ENCODE measurements at places on chromosomes 3 and 15. TPM values are rescaled to one million over a fixed set of nuclear protein-coding genes. Genes with fewer than 3 reads are reported as not detected.

Gene TRIM42
- not detected for total RNA-seq

Gene RETNLB
- total RNA-seq: not detected

GRCh38 chr3:147387885-147388699 lies 18.3 kb downstream of the ZIC4 start:
- DNase-seq: no peak
- H3K36me3 ChIP-seq: no peaks in the 10 kb centered on the region
- H3K27ac ChIP-seq: no peak overlapping the region
- H3K4me3 ChIP-seq: no peak overlapping the region
- peaks cover 8% of the 10 kb centered on the region for H3K27me3 ChIP-seq

DNA sequence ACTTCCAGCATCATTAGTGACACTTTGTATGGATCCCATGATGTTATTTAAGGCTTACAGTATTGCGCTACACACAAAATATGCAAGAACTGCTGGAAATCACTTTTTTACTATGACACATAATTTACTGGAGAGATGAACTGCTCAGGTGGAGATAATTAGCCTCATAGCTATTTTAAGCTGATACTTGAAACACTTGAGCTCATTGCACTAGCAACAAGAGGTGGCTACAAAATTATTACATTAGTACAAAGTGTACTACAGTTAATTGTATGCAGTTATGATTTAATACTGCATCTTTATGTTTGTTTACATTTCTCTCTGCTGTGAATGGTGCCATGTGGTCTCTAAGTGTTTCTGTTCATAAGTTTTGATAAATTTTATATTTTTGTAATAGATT lies 6.5 kb upstream of the LZTFL1 start:
- peaks cover 6% of the 10 kb centered on the region for H3K4me1 ChIP-seq
- no peaks in the 10 kb centered on the region for H3K36me3 ChIP-seq
- H3K4me3 ChIP-seq: no peak overlapping the region
- DNase-seq: no peak
- H3K27ac ChIP-seq: no peak overlapping the region
- no peaks in the 10 kb centered on the region for H3K27me3 ChIP-seq

DNA sequence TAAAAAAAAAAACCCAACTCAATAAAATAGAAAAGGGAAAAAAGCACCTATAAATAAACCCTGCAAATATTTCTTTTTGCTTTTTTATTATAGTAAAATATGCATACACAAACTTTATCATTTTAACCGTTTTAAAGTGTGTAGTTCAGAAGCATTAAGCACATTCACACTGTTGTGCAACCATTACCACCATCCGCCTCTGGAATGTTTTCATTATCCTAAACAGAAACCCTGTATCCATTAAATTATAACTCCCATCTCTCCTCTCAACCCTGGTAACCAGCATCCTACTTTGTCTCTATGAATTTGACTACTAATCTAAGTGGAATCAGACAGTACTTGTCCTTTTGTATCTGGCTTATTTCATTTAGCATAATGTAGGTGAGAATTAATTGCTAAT lies 15.0 kb downstream of the CDCP1 start:
- H3K36me3 ChIP-seq: no peaks in the 10 kb centered on the region
- no peak for DNase-seq
- peaks cover 5% of the 10 kb centered on the region for H3K4me1 ChIP-seq
- no peak overlapping the region for H3K27ac ChIP-seq

Gene VWA5B2
- total RNA-seq: not detected

DNA sequence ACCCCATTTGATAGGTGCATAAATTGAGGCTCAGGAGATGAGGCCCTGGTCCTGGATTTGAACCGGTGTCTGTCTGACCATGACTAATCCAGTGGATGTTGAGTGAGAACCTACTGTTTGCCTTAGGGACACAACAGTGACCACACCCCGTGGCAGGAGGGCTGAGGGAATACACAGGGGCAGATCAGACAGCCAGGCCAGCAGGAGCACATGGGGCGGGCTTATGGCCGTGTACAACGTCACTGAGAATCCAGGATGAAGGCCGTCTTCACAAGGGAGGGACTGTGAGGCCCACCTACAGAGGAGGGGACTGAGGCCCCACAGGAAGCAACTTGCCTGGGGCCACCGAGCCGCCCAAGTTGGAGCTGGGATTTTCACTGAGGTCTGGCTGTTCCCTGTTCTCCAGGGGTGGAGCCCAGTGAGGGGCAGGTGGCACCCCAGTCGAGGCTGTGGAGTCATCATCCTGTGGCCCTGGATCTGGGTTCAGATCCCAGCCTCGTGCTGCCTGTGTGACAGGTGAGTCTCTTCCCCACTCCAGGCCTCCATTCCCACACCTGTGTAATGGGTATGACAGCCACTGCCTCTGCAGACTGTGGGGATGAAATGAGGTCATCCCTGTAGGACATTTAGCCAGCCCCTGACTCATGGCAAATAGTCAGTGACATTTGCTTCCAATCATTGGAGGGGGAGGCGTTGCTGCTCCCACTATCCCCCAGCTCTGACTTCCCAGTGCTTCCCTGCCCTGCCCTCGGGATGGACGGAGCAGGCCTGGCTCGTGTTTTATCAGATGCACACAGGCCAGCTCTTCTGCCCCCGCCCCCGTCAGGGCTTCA lies 6.3 kb upstream of the PLXND1 start:
- DNase-seq: peak; percentile 62
- no peaks in the 10 kb centered on the region for H3K36me3 ChIP-seq
- no peak overlapping the region for H3K4me3 ChIP-seq
- no peak overlapping the region for H3K27ac ChIP-seq
- H3K27me3 ChIP-seq: no peaks in the 10 kb centered on the region

All from psoas muscle (tissue), 8 donors.